Osteocyte (in vitro differentiated cells): ENCODE measurements at places on chromosomes 7 and 10. TPM values are rescaled to one million over a fixed set of nuclear protein-coding genes. Genes with fewer than 3 reads are reported as not detected.

GRCh38 chr10:86848747-86849146 is 92.3 kb downstream of the BMPR1A start:
- DNase-seq: no peak

The LRRD1 gene
- total RNA-seq: 0.39 TPM in 1 of 2 replicates, not detected in the other

GRCh38 chr10:87753995-87754866 is 63.8 kb downstream of the ATAD1 start:
- DNase-seq: no peak

DNA sequence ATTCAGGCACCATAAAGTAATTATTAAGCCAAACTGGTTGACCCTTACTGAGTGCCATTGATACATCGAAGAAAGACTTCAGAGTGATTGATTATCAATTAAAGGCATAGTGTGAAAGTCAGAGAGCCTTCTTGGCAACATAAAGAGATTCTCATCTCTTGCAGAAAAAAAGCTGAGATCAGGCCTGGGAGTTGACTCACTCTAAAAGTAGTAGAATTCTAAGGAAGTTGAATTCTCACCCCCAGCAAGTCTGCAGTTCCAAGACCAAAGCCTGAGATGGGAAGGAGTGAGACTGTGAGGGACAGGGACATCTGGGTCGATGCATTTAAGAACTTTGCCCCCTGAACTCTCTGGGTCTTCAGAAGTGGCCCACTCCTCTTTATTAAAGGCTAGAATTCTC is 21.6 kb upstream of the ERCC6 start:
- DNase-seq: no peak

DNA sequence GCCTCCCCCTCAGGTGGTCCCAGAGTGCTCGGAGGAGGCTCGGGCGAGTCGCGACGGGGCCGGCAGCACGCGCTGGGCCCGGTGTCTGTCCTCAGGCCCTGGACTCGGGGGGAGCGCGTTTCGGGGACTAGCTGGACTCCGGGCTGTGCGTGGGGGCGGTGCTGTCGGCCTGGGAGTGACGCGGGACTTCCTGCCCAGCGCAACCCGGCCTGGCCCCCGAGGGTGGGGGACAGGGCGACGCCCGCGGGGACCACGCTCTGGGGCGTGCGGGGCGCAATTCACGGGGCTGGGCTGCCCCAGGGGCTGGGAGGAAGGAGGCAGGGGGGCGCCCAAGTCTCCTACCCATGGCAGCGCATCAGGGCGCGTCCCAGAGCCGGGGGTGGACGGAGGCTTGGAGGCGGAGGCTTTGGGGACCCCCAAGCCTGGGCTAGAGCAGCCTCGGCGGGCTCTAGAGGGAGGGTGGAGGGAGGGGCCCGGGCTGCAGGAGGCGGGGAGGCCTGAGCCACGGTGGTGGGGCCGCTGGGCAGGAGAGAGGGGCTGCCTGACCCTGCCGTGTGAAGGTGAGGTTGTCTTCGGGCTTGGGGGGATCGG is 2.3 kb upstream of the VENTX start:
- DNase-seq: no peak

- DNase-seq: no peak
Observed at GRCh38 chr7:911791-912480, 35.6 kb downstream of the GET4 start.

- no peak for DNase-seq
Observed at GRCh38 chr10:91700788-91701444, 68.0 kb upstream of the PPP1R3C start.

The PRSS37 gene
- total RNA-seq: not detected in 2 replicates

- no peak for DNase-seq
Observed at GRCh38 chr10:76883596-76883995, 754.0 kb downstream of the KCNMA1 start.

DNA sequence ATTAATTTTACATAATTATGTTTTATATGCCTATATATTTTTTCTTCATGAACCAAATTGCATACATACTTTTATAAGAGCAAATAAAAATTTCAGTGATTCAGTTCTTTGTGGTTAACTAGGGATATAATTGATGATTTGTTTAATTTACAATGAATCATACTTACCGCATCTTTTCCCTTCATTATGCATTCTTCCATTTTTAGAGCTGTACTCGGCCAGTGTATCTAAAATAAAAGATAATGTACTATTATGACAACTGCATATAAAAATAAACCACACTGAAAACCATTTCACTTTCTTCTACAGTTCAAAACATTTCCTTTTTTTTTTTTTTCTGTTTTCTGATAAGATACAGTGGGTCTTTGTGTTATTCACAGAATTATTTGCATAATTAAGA is 179.9 kb downstream of the SEMA3E start:
- DNase-seq: no peak

- peak; percentile 88 for DNase-seq
Observed at GRCh38 chr10:35640474-35640873, 1.6 kb downstream of the FZD8 start.

GRCh38 chr10:69732147-69732825 is 69.4 kb upstream of the COL13A1 start:
- DNase-seq: no peak
